ENCODE measurements at places on chromosomes 7 and 10.
A peak's percentile ranks its signal among the peaks of the same experiment; 100 is the strongest.

GRCh38 chr10:99560277-99561126, 27.8 kb downstream of the NKX2-3 start:
- DNase-seq, result peak; percentile 13

DNA sequence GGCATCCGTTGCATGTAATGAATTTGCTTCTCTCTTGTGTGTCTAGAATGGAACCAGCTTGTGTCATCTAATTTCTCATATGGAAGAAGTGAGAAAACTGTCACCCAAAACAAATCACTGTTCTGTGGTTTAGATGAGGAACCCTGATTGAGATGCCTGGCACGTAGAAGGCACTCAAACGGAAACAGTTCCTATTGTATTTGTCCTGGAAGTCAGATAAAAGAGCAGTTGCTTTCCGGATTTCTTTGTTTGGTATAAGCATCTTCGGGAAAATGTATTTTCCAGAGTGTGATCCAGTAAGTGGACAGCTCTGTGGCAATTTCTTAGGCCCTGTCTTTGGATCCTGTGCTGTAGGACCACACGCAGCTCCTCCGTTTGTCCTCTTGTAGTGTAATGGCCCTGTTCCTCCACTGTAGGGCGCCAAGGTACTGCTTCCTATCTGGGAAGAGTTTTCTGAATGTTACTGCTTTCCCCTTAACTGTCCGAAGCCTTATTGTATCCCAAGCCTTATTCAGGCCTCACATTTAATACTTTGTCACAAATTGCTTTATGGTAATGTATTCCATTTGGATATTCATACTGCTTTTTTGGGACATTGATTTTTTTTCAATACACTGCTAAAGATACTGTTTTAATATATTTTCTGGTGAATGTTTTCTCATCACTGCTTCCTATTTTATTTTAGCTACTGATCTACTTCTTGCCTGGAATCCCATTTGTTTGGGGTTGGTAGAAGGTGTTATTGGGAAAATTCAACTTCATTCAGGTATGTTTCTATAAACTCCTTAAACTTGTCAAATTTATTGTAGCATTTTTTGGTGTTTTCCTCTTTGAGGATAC, 24.8 kb downstream of the INPP5F start:
- DNase-seq, result peak; percentile 75

GRCh38 chr10:110081911-110082310, 74.1 kb downstream of the ADD3 start:
- DNase-seq, result no peak

DNA sequence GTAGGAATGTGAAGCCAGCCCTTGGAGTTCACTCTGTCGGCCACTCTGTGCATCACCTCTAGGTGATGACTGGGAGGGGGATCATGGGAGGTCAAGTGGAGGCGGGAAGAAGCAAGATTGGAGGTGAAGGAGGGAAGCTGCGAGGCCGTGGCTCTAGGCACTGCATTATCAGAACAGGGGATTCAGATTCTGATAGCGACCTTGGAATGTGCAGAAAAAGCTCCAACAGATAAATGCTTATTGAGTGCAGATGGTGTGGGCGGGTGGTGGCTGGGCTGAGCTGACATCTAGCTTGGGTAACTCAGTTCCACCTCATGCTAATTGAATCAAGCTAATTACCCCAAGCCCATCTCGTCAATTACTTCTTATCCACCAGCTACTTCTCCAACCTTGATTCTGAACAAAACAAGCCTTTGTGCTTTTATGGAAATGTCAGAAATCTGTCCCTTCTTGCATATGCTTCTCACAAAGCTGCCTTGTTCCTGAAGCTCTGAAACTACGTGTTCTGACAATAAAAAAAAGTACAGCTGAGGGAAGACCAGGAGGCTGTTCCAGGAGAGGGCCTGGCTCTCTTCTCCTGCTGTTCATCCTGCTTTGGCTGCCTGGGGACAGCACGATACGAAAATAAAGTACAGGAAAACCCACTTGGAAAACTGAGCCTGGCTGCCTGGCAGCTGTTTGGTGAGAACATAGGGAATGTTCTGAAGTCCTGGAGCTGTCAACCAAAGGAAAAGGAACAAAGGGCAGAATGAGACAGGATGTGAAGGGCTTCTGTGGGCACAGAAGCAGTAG, 27.5 kb downstream of the STRA8 start:
- no peak for DNase-seq

- no peak for DNase-seq
Measured at GRCh38 chr10:132336919-132337407, 5.0 kb downstream of the LRRC27 start.

DNA sequence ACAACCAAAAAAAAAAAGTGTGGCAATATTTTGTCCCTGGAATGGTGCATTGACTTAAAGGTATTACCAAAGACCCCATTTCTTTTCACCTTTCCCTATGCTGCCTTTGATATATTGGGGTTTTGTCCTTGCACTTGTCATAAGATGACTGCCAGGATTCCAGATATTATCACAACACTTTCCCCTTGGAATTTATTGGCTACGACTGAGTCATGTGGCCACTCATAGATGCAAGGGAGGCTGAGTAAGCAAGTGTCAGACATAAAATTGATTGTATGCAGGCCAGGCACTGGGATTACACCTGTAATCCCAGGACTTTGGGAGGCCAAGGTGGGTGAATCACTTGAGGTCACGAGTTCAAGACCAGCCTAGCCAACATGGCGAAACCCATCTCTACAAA, 83.6 kb downstream of the PPP1R3C start:
- no peak for DNase-seq

GRCh38 chr10:124283949-124284250, 134.8 kb downstream of the OAT start:
- no peak for DNase-seq

DNA sequence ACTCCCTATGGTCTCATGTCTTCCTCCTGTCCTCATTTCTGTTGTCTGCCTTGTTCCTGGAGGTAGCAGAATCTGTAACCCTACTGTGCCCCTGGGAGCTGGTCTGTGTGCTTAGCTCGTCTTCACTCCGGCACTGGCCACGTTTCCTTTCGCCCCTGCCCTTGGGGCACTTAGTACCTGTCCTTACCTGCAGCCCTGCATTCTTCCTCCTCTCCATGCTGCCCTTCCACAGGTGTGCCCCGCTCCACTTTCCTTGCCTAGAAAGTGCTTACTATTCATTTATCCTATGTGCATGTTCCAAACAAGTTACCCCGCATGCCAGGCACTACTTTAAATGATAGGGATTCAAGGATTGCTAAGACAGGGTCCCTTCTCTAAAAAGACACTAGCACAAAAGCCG, 199.9 kb upstream of the ZMIZ1 start:
- no peak for DNase-seq

GRCh38 chr10:33732161-33732680, 397.8 kb upstream of the NRP1 start:
- DNase-seq, result no peak

DNA sequence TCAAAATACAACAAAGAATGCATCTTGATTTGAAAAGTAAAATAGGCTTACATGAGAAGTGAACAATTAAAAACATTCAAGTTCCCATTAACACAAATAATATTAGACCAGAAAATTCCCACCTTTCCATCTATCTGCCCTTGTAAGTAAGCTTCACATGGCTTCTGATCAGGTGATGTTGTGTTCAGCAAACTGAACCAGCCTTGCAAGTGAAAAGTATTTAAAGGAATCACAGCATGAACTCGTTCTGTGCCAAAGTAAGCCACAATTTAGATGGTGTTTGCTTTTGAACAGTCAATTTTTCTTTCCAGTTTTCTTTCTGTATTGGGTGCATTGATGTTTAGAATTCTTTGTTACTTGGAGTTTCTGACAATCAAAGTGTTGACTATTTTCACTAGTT, 347.9 kb downstream of the TNS3 start:
- DNase-seq, result no peak

- no peak for DNase-seq
Measured at GRCh38 chr7:70935854-70936253, 196.1 kb upstream of the GALNT17 start.

DNA sequence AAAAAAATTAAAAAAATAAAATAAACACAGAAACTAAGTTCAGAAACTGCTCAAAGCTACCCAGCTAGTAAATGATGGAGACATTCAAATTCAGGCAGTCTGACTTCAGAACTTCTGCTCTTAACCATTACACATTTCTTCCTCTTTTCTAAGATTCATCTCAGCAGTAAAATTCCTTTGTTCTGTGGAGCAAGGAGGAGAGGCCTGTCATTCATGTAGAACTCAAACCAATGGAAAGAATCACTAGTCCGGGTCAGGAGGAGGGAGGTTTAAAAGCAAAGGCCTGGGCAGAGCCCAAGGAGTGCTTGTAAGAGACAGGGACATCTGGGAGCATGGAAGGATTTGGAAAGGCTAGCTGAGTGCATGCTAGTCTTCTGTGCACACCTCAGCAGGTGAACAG, 37.9 kb upstream of the DNAJB12 start:
- no peak for DNase-seq

- DNase-seq, result peak; percentile 76
Measured at GRCh38 chr10:49055221-49055849, 60.0 kb downstream of the VSTM4 start.

All from fibroblast of gingiva (primary cell).